ENCODE measurements at places on chromosomes 13 and 19.

DNA sequence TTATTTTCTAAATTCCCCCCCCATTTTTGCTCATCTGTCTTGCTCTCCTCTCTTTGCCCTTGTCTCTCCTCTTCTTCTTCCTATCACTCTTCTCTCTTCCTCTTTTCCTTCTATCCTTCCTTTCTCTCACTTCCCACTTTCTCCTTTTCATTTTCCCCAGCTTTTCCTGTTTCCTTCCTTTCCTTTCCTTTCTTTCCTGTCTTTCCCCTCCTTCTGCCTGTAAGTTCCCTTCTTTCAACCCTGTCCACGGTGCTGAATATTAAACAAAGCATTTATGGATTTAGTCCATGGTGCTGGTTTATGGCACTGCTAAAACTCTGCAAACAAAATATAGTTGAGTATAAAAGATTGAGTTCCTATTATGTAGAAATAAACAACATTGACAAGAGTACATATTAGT, 27.6 kb downstream of the SCEL start:
- DNase-seq = no peak

- DNase-seq = no peak
Measured at GRCh38 chr13:39415008-39415802, 187.8 kb downstream of the LHFPL6 start.

- no peak for DNase-seq
Measured at GRCh38 chr13:110597041-110597689, 18.2 kb upstream of the NAXD start.

DNA sequence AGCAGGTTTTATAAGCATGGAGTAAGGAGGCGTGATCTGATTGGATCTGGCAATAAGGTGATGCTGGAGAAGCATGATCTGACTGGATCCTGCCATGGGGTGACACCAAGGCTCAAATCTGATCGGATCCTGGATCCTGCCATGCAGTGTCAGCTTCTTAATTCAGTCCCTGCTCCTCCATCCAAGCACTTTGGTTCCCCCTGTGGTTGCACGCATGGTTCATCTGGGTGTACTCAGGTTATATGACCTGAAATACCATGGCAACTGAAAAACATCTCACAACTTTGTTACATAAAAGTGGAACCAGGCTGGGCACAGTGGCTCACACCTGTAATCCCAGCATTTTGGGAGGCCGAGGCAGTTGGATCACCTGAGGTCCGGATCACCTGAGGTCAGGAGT, 17.6 kb upstream of the KLK4 start:
- DNase-seq = no peak
